ENCODE measurements at places on chromosomes 4 and X. TPM values are rescaled to one million over a fixed set of nuclear protein-coding genes. Genes with fewer than 3 reads are reported as not detected.
A peak's percentile ranks its signal among the peaks of the same experiment; 100 is the strongest.

DNA sequence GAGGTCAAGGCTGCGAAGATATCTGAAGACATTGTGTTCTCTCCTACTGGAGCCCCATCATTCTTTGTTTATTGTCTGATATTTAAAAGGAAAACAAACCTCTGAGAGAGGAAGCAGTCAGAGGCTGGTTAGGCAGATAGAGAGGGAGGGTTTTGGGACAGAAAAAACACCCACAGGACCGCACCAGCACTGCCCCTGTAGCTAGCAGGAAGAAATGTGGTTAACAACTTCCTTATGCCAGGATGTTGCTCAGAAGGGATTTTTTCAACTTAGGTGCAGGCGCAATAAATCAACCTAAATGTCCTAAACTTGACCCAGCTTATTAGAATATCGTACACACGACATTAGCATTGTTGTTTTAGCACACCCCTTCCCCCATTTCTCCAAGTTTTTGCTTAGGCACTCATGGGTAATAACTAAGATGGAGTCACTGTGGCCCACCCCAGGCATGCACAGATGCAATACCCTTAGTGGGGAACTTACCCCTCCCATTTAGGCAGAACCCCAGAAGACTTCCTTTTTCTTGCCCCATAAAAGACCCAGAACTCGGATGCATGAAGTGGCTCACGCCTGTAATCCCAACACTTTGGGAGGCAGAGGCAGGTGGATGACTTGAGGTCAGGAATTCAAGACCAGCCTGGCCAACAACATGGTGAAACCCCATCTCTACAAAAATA is 2.8 kb upstream of the ZNF718 start:
- no peak for DNase-seq

DNA sequence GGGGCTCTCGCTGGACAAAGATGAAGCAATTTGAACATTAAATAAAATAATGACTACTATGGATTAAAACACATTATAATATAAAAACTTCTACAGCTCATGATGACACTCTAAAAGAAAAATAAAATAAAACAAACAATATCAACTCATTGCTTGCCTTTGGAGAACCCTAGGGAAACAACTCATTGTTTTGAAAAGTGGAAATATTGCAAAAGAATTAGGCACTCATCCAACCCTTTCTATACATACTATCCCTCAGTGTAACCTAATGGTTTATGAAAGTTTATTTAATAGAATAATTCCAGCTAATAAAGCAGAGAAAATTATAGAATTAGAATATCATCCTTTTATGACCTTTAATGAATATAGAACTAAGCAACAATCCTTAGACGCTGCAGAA is 718 bp downstream of the RAB40A start:
- DNase-seq, result no peak

DNA sequence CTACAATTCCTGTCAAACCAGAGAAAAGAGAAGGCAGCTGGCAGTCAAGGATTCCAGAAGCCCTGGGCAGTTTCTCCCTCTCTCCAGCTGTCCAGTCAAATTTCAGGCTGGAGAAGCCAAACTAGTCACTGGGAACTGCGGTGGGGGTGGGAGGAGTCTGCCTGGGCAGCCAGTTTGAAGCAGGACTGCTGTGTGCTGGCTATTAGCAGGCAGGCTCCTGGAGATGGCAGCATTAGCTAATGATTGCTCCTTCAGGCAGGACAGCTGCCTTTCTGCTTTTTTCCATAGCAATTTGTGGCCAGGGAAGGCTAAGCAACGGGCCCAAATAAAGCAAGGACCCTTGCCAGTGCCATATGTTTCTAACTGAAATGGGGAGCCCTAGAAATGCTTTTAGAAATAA is 44.7 kb upstream of the FGF13 start:
- DNase-seq, result peak; percentile 59

Gene DCAF4L1
- total RNA-seq, result not detected

DNA sequence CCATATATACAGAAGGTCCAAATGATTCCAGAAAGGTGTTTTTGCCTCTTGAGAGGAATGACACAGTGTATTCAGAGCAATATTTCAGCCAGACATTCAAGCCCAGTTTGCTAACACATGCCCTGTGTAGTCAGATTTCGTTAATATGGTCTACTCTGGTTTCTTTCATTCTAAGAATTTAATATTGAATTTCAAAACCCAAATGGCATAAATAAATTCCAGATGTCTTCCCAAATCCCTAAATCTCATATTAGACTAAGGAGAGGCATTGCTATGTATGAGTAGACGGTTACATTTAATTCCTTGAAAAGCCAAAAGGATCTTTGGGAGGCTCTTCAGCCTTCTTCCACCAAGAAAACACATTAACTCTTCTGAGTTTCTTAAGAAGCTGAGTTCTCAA is 66.3 kb upstream of the C1QTNF7 start:
- DNase-seq, result no peak

Gene PITX2
- 0.30 TPM for total RNA-seq

DNA sequence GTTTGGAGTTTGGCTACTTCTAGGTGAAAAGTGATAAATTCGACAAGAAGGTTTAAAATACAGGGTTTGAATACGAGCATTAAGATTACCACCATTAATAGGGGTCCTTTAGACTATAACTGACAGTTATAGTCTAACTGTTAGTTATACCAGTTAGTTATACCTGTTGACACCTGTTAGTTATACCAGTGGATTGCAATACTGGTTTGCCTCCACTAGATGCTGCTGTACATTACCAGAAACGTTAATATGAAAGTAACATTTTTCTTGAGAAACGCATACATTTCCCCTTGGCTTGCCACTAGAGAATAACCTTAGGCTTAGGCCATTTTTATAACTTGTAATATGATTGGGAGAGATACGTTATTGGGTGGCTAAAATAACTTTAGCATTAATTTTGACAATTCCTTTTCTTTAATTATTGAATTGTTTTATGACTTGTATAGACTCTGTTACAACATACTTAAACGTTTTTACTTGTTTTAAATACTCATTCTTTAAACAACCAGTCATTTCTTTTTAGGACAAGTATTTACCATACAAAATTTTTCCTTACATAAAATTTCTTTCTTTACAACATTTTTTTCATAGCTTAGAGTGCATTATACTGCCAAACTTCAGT is 911.2 kb downstream of the FSTL5 start:
- peak; percentile 23 for DNase-seq

All from renal cortical epithelial cell (primary cell).